Stimulated activated naive CD4-positive, alpha-beta T cell treated with Interleukin-2 at 50 U/mL for 16 hours (primary cell): ENCODE measurements at places on chromosomes 6 and 20.

- DNase-seq, result no peak
Observed at GRCh38 chr20:3115190-3116107, 30.9 kb upstream of the AVP start.

DNA sequence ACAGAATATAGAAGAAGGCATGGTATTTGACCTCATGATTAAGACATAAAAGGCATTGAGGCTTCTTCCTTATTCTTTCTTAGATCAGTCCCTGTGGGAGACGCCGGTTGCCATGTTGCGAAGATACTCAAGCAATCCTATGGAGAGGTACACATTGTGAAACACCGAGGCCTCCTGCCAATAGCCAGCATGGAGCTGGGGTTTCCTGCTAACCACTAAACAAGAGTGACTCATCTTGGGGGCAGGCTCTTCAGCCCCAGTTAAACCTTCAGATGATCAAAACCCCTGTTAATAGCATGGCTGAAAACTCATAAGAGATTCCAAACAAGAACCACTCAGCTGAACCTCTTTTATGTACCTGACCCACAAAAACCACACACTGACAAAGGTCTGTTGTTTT is 478.8 kb downstream of the CD83 start:
- DNase-seq, result no peak

DNA sequence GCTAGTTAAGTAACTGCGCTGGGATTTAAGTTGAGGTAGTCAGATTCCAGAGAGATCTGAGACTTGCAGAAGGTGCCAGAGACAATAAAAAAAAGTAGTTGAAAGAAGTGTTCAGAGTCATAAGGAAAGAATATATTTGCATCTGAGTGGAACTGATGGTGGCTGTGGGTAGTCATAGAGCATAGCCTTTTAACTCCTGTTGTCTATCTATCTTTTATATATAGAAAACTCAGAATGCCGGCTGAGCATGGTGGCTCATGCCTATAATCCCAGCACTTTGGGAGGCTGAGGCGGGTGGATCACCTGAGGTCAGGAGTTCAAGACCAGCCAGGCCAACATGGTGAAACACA is 62.0 kb downstream of the CARMIL1 start:
- DNase-seq, result no peak

DNA sequence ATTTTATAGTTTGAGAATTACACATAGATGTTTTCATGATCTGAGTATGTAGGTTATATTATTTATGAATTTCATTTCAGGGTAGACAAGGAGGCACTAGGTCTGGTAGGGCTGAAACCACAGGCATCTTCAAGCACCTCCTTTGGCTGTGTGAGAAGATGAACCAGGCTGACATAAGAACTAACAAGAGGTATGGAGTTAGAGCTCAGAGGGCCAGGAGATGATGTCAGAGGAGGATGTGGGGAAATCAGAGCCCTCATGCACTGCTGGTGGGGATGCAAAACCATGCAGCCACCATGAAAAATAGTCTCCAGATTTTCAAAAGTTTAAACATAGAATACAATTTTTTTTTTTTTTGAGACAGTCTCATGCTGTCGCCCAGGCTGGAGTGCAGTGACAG is 13.6 kb upstream of the RIPOR3 start:
- no peak for DNase-seq

GRCh38 chr6:85494547-85495536 is 45.0 kb downstream of the NT5E start:
- DNase-seq, result no peak

DNA sequence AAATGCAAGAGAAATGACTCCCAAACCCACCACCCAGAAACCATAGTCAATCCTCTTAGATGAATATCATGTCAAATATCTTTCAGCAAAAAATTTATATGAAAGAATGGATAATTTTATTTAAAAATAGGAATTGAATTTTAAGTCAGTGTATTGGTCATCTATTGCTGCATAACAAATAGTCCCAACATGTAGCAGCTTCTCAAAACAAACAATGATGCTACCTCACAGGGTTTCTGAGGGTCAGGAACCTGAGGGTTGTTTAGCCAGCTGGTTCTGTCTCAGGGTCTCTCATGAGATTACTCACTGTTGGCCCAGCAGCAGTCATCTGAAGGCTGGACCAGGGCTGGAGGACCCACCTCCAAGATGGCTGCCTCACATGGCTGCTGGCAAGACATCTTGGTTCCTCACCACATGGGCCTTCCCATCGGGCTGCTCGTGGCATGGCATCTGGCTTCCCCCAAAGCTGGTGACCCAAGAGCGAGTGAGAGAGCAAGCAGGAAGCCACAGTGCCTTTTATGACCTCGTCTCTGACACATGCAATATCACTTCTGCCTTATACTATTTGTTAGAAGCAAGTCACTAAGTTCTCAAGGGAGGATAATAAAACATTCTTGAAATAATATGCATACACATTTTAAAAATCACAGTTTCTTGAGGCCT is 36.3 kb downstream of the BANF2 start:
- no peak for DNase-seq

- DNase-seq, result no peak
Observed at GRCh38 chr6:54646069-54646950, 200.3 kb upstream of the FAM83B start.
